ENCODE measurements at places on chromosomes 4 and X.
A peak's percentile ranks its signal among the peaks of the same experiment; 100 is the strongest.

DNA sequence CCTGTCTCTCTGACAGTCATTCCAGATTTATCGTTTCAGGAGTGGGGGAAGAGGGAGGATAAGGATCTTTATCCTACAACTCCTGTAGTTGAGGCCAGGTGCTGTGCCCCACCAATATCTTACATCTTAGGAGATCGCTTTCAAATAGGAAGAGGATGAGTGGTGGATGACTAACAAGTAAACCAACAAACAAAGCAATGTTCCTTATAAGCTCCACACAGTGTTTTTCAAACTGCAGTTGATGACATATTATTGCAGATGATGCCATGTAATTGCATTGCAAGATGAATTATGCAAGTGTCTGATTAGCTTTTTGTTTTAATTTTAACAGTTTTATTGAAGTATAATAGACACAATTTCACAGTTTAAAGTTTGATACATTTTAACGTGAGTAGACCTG, 35.8 kb upstream of the TMEM164 start:
- DNase-seq: no peak

GRCh38 chrX:36019125-36019524, 99.6 kb downstream of the CFAP47 start:
- DNase-seq: no peak

DNA sequence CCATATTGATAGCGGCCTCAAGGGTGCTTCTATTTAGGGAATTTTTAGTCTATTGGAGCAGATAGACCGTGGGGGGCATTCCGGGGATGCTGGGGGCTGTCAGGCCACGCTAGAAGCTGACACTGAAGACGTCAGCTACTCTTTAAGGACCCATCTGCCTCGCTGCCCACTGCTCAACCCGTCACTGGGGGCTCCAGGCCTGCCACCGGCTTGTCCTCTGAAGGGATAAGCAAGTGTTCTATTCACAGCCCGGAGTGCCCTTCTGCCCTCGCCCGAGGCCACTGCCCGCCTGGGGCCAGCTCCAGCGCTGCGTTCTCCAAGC, 679 bp upstream of the MSL3 start:
- DNase-seq: no peak

GRCh38 chr4:40937140-40937725, 187.5 kb downstream of the NSUN7 start:
- no peak for DNase-seq

- peak; percentile 86 for DNase-seq
These were observed at the start of gene BOD1L1 for GRCh38 chr4:13627606-13628311. Gene BOD1L1 (minus strand): TSS chr4:13627725. CDS start chr4:13627587, 138 bp downstream.

GRCh38 chrX:16160729-16161128, 6.6 kb upstream of the MAGEB17 start:
- no peak for DNase-seq

- no peak for DNase-seq
These were observed 422.4 kb upstream of the BOD1L1 start for GRCh38 chr4:14049946-14050345.

GRCh38 chr4:38866973-38867477, 581 bp upstream of the FAM114A1 start:
- no peak for DNase-seq

- DNase-seq: no peak
These were observed 200.6 kb upstream of the GATB start for GRCh38 chr4:151961456-151961855.

GRCh38 chr4:89352541-89352940, 44.9 kb upstream of the GPRIN3 start:
- DNase-seq: no peak

DNA sequence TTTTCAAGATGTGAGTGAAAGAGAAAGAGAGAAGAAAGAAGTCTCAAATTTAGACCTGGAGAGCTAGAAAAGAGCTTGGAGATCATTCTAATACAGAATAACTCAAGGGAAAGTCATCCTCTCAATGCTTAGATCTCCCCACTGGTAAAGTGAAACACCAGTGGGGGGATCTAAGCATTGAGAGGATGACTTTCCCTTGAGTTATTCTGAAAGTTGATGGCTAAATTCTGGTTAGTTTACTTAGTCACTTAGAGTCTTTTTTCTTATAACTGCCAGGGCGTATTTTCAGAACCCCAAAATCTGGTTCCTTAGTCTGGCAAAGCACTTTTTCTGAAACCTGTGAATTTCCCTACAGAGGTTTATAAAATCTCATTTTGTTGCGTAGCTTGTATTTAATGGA, 198.6 kb downstream of the ARHGAP24 start:
- DNase-seq: no peak

DNA sequence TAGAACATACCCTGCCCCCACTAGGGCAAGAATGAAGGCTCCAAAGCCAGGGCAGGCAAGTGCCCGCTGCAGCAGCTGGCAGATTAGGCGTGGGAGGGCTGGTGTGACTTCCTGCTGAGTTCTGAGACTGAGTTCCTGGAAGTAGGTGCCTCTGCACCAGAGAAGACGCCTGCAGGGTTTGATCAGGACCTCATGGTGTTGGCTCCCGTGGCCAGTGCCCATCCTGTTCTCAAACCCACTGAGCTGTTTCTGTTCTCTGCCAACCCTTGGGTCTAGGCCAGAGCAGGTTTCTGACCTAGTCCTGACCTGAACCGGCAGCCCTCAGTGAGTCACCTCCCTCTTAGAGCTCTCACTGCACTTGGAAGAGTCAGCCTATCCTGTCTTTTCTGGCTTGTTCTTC, 220.7 kb downstream of the HS6ST2 start:
- DNase-seq: peak; percentile 26

GRCh38 chr4:154928640-154929257, 147.7 kb downstream of the RBM46 start:
- no peak for DNase-seq

- no peak for DNase-seq
These were observed 11.9 kb upstream of the SOD3 start for GRCh38 chr4:24783506-24783905.

DNA sequence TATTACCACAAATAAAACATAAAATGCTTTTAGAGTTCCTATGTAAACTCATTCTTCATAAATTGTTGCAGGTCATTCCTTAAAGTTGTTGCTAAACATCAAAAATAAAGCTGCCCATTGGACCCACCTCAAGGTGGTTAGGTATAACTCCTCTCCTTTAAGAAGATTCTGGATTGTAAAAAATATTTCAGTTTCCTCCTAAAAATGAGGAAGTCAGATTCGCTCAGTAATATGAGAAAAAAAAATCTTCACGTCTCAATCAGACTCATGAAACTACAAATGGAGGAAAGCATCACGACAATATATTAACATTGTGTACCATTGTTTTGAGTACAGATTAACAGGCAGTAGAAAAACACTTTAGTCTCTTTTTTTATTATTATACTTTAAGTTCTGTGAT, 105.9 kb downstream of the DDX60 start:
- no peak for DNase-seq

- peak; percentile 58 for DNase-seq
These were observed 13.3 kb downstream of the OFD1 start for GRCh38 chrX:13747836-13748235.

DNA sequence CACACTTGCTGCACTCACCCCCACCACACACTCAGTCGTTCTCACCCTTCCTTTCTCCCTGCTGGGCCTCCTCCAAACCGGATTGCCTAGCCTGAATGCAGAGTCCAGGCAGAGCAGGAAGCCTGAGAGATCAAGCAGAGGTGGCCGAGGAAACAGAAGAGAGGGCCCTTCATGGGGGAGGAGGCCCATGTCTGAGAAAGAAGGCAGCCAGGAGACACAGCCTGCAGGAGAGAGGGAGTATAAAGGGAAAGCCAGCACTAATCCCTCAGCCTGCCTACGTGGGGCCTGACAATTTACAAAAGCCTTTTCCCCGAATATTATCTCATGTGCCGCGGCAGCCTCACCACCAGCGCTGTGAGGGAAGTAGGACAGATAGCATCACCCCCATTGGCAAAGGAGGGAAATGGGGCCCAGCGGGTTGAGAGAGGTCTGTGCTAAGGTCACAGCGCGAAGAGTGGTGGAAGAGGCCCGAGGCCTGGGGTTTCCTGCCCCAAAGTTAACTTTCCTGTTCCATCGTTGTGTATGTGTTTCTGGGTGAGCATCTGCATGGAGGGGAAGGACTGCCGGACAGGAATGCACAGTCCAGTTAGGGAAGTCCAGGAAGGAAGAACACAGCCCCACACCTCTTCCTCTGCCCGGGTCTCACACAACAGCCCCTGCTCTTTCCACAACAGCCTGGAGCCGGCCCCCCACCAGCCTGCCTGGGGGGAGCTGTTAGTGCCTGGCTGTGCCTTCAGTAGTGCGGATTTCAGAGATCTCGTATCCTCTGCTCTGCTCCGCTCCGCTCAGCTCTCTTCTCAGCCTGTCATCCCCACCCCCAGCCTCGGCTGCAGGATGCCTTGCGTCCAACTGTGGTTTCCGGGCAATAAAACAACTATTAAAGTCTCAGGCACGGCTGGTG, 50.9 kb upstream of the BCOR start:
- DNase-seq: no peak

Measured in CD4-positive, alpha-beta T cell treated with Interleukin-17A for 1 hour (primary cell).